Kidney capillary endothelial cell (primary cell): ENCODE measurements at places on chromosomes 6 and 20.

GRCh38 chr6:30836431-30836866, 47.9 kb upstream of the DDR1 start:
- no peak for DNase-seq

GRCh38 chr6:169407325-169407724, 153.7 kb upstream of the THBS2 start:
- DNase-seq: no peak

DNA sequence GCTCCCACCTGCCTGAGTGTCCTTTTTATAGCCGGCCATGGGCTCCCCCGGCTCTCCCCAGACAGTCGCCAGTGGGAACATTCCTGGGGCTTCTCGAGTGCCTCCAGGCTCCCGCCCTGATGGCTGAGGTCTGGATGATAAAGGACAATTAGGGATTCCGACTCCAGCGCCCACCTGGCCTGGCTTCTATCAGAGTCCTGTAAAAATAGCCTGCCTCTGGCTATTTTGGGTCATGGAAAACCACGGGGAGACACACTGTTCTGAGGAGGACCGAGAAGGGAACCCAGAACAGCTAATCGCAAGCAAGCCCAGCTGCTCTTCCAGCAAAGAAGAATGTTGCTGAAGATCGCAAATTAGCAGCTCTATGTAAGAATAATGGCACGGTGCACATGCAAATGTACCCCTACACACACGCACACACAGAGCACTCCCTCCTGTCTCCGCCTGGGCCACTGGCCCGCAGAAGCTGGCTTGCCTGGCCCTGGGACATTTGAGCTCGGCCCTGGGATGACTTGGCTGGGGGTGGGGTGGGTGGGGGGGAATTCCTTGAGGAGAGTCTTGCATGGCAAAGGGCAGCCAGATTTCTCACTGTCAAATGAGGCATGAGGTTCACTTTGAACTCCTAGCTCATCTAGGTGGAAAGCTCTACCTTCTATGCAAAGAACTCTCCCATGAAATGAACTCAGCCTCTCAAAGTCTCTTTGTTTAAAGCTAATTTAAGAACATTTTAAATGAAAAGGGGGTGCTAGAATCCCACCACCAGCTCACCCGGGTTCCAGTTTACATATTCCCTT, 55.3 kb downstream of the CTCFL start:
- DNase-seq: no peak

DNA sequence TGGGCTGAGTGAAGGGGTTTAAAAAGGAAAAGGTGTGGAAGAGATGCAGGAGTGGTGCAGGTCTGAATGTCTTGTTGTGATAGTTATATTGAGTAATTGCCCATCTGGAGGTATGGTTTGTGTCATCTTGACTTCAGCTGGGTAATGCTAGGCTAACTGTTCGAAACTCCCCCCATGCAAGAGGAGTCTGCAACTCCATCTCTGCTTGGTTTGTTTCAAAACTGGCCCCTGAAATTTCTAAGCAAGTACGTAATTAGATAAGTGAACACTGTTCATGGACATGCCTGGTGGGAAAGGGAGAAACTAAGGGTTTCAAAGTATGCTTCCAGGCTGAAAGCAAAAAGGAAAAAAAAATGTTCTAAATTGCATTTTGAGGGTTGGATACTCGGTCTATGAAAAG, 17.1 kb downstream of the TTK start:
- no peak for DNase-seq

- no peak for DNase-seq
Observed at GRCh38 chr6:117290173-117290846, 25.0 kb downstream of the VGLL2 start.

DNA sequence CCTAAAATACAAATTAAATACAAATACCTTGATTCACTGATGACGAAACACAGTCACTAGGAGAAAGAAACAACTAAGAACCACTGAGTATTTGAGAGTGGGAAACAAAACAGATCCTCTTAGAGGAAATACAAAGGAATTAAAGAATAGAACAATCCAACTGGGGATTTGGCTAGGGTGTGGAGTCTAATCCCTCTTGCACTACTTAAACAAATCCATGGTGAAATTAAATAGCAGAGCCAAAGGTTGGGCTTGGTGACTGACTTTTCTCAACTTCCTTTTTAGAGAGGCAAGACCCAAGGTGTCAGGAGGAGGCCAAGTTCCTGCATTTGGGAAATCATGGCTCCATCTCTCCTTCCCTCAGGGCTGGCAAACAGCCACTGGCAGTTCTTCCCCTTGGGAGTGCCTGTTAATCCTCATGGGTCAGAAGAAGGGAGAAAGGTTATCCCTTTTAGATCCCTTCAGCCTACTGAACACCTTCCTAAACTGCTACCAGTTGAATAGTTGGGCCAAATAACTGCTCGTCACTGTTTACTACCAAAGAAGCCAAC, 101.2 kb upstream of the TRAF3IP2 start:
- DNase-seq: no peak

DNA sequence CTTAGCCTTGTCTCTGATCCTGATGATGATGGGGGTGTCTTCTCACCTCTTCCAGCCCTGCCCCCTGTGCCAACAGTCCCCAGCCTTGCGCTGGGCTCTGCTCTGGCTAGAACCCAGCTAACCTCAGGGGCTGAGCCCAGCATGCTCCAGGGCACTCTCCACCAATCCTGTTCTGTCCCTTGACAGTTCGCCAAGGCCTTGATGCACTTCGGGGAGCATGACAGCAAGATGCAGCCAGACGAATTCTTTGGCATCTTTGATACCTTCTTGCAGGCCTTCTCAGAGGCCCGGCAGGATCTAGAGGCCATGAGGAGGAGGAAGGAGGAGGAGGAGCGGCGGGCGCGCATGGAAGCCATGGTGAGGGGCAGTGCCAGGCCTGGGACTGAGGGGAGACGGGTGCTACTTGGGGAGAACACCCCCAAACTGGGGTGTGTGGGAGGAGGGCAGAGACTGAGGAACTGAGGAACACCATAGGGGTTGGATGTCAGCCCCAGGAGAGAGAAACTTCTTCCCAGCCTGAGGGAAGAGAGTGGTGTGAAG, 33.1 kb downstream of the MOCS1 start:
- DNase-seq: no peak

GRCh38 chr6:108655806-108656651, 95.3 kb downstream of the FOXO3 start:
- no peak for DNase-seq

DNA sequence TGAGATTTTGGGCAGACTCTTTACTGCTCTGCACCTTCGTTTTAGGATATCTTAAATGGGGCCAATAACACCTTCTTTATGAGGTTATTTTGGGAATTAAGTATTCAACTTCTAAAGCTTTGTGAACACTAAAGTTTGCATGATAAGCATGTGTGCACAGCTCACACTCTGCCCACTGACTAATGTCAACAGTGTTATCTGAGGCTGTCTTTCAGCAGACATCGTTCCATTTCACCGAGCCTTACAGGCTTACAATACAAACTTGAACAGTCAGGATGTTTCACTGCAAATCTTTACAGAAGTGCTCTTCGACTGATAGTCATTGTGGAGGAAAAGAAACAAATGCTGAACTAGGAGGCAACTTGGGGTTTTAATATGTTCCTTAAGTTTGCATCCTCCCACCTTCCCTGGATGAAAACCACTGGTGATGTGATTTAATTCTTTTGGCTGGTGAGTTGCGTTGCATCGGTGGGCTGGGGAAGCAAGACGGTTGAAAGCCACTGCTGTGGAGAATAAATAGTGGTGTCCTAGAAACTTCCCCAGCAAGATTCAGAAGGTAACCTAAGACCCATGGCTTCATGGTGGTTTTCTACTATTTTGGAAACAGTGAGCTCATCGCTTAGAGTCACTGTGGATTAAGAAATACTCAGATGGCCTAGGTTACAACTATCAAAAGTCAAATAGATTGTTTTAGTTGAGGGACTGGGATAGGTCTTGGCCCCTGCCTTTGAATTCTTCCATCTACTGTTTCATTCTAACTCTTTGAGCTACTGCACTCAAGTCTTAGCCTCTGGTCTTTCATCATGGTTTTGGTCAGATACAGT, 167.2 kb upstream of the MAP3K7 start:
- no peak for DNase-seq

DNA sequence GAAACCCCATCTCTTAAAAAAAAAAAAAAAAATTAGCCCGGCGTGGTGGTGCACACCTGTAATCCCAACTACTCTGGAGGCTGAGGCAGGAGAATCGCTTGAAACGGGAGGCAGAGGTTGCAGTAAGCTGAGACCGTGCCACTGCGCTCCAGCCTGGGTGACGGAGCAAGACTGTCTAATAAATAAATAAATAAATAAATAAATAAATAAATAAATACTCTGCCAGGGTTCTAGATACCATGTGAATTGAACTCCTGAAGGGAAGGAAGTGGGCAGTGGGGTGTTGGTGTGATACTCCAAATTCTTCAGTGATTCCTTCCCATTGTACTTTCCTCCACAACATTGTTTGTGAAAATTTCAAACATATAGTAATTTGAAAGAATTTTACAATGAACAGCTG, 100.5 kb downstream of the PLCB4 start:
- no peak for DNase-seq

DNA sequence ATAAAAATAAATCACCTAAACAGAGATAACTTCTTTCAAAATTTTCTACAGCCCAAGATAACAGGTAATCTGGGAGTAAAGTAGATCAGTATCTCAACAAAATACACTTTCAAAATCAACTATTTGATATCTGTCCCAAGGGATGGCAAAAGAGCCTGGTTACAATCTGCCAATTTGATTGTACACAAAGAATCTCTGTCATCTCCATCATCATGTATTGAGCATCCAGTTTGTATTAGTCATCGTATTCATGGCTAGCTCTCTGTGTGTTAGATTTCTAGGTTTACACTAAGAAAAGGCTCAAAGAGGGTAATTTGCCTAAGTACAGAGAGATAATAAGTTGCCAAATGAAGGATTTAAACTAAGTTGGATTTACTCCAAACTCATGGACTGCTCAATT, 329.0 kb upstream of the NRSN1 start:
- DNase-seq: no peak

- DNase-seq: no peak
Observed at GRCh38 chr20:21228511-21228910, 74.6 kb upstream of the XRN2 start.

DNA sequence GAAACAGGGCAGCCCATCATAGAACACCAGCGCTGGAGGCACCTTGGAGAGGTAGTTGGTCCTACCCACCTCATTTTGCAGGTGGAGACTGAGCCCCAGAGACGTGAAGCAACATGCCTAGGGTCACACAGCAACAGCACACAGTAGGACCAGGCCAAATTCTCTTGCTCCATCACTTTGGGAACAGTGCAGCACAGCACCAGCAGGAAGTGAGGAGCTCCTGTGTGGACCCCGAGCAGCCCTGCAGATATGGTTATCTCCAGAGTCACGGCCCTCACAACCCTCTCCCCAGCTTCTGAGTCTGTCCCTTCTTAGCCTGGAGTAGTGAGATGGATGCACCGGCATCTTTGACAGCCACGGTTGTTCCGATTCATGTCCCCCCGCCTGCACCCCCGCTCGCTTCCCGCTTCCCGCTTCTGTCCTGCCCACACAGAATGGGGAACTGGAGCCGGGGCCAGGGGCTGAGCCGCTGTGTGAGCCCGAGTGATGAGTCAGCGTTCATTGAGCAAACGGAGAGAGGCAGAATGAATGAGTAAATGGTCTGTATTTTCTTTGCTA, 72.6 kb upstream of the DUSP22 start:
- no peak for DNase-seq

- DNase-seq: no peak
Observed at GRCh38 chr6:109383438-109383940, 1.2 kb upstream of the CD164 start.

DNA sequence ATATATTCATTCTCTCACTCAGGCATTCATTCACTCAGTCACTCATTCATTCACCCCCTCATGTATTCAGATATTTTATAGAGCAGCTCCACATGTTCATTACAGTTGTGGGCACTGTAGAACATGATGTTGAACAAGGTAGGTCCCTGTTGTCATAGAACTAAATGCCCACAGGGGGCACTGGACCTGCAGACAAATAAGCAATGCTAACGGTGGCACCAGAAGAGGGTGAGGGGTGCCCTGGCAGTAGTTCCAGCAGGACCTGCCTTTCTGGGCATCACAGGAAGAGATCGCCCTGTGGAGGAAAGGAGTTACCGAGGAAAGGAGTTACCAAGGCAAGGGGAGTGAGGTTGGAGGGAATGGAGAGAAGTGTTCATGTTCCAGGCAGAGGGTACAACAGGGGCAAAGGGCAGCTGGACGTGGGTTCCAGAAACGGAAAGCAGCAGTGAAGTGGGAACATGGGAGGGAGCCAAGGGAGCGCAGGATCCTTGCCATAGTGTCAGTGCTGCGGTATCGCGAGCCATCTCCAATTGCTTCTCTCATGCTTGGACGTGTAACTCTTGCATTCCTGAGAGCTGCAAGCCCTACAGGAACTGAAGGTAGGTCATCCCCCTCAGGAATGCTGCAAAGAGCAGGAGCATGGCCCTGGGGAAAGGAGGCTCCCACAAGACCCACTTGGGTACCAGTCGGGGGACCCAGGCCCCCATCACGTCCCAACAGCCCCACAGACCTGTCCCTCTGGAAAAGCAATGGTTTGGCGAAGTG, 128.2 kb downstream of the EDN3 start:
- DNase-seq: no peak

- DNase-seq: no peak
Observed at GRCh38 chr6:5359417-5359816, 98.1 kb downstream of the FARS2 start.

DNA sequence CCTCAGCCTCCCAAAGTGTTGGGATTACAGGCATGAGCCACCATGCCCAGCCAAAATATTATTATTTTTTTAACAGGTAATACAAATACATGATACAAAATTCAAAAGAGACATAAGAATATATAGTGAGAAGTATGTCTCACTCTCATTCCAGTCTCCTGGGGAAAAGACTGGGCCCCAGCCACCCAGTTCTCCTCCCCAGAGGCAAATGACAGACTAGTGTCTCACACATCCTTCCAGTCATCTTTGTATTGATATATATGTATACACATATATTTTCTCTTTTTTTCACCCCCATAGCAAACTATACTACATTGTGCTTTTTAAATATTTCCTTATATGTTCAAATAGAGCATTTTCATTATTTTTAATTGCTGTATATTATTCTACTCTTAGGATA, 8.3 kb downstream of the GSS start:
- DNase-seq: no peak

DNA sequence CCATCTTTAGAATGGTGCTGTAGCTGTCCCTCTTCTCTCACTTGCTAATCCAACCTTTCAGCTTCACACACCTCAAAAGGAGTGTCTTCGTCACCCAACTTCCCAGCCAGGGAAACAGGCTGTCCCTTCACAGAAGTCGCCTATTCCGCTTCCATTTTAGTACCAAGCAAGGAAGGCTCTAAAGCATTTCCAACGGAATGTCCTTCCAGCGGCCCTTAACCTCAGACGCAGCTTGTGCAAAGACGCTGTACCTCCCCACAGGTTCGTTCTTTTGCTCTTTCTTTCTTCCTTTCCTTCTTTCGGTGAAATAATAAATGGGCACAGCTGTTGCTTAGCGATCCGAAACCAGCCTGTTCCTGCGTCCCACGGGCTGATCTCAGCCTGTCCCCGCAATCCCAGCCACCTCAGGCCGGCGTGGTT, 1.5 kb downstream of the PTPRT start:
- DNase-seq: no peak

DNA sequence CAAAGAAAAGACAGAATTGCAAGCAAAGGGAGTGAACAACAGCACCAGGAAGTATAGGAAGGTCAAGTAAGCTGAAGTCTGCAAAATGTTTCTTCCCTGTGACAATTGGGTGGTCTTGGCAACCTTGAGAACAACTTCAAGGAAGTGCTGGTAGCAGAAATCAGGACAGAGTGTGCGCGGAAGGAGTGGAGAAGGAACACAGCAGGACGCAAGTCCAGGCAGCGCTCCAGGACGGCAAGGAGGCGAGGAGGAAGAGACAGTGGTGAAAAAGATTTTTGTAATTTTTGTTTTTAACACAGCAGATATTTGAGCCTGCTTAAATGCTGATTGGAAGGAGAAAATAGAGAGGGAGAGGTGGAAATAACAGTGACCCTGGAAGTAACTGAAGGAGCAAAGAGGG, 141.7 kb downstream of the F13A1 start:
- no peak for DNase-seq
